ENCODE measurements at places on chromosomes 4 and X.

GRCh38 chrX:132483488-132483887 lies 5.3 kb downstream of the MBNL3 start:
- no peak for DNase-seq

DNA sequence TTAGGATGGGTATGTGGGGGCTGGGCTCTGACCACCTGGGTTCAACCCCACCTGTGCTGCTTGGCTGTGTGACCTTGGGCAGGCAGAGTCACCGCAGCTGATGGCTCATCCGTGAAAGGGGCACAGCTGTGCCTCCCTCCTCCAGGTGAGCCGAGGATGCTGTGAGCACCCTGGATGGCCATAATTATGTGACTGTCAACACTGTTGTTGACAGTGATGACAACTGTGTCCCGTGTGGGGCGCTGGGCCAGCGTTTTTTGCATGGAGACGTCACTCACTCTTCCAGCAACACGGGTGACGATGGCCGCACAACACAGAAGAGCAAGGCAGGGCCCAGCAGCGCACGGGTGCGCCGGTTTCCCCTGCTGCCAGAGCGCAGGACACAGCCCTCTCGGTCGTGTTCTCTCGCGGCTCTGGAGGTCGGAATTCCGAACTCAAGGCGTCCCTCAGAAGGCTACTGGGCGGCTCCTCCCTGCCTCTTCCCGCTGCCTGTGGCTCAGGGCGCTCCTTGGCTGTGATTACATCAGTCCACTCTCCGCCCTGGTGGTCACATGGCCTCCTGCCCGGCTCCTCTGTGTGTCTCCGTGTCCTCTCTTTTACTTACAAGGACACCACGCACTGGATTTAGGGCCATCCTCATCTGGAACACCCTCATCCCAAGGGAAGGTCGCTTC lies 1.3 kb downstream of the SH3TC1 start:
- peak; percentile 62 for DNase-seq

DNA sequence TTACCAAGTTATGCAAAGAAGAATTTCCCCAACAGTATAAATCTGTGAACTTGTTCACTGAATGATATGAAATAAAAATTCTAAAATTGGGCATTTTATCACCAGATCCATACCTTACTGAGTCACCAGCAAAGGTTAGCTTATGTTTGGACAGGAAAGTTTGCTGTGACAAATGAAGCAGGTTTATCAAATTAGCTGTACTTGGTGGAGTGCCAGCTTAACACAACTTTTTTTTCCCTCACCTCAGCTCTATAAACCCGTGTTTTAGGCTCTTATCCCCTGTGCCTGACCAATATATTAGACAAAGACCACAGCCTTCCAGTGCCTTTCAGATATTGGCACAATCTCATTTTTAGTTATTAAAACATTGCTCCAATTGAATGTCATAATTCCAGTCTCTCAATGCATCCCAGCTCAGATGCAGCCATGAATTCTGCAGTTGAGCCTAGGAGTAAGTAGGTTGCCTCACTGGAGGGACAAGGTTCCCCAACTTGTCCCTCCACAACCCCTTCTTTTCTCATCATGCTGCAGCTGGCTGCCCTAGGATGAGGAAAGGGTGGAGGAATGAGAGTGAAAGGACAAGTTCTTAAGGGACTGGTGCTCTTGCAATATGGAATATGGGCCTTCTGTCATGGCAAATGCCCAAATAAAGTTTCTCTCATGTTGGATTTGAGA lies 27.0 kb upstream of the PDGFC start:
- peak; percentile 10 for DNase-seq

DNA sequence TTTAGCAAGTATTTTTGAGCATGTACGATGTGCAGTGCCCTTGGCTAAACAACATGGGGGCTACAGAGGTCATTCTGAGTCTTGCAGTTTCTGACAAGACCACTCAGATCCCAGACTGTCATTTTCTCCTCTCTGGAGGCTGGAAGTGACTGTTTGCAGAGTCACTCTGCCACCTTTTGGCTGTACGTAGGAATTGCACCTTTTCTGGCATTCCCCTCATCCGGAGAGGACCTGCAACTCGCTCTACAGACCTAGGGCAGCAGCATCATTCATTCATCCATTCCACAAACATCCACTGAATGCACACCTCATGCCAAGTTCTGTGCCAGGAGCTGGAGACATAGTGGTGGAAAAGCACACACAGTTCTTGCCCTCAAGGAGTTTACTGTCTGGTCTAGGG lies 160.4 kb upstream of the GPR101 start:
- DNase-seq, result peak; percentile 1

DNA sequence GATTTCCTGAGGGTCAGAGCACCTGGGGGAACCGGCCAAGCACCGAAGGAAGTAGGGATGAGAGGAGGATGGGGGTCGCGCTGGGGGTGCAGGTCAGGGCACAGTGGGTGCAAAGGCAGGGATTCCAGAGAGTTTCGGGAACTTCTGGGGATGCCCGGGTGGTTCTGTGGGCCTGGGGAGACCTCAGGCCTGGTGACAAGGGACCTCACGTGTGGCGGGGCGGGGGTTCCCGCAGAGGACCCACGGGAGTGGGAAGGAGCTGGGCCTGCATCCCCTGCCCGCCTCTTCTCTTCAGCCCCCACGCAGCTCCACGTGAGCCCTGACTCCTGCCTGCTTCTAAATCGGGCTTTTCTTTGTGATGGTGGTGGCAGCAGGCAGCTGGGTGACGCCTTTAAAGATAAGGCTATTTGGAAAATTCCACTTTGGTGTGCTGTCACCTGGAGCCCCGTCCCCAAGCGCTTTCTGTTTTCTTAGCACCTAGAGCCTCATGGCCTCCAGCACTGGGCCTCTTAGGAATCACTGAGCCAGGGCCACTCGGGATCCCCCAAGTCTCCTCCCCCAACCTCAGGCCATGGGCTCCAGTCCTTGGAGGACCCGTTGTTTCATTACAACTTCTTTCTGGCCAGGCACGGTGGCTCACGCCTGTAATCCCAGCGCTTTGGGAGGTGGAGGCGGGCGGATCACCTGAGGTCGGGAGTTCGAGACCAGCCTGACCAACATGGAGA lies 7.1 kb upstream of the TBC1D14 start:
- DNase-seq, result no peak

DNA sequence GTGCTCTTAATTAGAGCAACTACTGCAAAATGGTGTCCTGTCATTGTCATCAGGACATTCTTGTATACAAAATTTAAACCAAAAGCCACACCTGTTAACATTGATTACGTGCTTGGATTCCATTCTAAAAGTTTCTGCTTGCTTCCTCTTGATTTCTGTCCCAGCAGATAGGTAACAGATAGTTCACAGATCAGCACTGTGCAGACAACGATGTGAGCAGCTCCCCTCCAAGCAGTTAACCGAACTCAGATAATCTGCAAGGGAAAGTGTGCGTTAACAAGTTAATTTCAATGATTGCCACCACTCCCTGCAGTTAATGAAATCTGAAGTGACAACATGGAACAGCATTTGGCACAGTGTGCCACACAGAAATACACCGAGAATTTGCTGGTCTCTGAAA lies 54.4 kb upstream of the RELL1 start:
- DNase-seq, result no peak

DNA sequence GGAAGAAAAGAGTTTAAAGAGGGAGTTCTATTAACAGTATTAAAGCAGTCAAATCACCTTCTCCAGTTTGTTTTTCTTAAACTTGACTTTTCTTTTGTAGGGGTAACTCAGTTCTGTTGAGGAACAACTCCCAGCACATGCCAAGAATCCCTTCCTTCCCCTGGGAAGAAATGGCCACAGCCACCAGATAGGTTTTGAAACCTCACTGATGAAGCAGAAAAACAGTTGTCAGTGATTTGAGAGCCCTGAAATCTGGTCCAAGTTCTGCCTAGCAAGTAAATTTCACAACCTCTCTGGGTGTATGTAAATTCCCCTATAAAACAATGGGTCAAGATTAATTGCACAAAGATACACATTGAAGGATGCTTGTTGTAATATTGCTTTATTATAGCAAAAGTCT lies 167.1 kb downstream of the DHX15 start:
- peak; percentile 46 for DNase-seq

DNA sequence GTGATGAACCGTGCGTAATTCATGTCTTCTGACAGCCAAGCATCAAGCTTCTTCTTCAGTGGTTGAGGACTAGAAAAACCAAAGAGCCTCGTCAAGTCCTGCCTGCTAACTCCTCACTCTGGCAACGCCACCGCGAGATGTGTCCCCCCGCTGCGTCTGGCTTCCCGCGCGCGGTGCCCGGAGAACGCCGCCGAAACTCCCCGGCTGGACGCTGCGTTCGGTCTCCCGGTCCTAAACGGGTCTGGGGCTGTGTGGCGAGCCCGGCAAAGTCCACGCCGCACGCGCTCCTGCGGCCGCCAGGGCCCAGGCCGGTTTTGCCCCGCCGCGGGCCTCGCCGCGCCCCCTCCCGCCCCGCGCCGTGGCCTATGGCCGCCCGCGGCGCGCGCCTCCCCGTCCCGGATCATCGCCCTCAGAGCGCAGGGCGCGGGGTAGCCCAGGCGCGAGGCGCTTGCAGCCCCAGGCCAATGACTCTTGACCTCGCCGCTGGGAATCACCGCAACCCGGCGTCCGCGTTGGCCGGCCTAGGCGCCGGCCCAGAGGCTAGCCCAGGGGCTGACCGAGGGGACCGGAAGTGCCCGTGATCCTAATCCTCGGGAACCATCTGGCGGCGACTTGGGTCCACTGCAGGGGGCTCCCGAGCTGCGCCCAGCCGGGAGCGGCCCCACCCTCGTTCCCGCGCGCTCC lies at the start of gene AADAT:
AADAT (minus strand) TSS at position 289 of the 684 bp plus-strand sequence; CDS start at position 23, 266 bp downstream.
- DNase-seq, result peak; percentile 81

DNA sequence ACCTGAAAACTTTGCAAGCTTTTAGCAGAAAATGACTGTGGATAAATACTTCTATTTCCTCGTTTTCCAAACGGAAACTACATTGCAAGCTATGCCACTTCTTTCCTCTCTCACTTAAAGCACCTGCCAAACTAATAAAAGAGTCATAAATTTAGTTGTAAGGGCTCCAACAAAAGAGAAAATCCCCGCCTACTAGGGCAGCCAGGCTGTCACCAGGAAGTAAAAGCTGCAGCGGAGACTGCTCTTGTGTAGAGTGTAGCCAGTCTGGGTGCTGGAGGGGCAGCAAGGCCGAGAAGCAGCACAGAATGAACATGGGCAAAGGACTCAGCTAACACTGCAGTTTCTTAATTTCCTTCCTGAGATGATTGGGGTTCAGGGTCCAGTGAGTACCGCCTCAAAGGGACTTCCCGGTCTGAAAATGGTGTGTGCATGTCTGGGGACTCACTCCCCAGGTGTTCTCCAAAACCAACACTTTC lies 89.3 kb upstream of the MAML3 start:
- DNase-seq, result no peak

- no peak for DNase-seq
These were observed 36.3 kb upstream of the KDR start for GRCh38 chr4:55161739-55162138.

DNA sequence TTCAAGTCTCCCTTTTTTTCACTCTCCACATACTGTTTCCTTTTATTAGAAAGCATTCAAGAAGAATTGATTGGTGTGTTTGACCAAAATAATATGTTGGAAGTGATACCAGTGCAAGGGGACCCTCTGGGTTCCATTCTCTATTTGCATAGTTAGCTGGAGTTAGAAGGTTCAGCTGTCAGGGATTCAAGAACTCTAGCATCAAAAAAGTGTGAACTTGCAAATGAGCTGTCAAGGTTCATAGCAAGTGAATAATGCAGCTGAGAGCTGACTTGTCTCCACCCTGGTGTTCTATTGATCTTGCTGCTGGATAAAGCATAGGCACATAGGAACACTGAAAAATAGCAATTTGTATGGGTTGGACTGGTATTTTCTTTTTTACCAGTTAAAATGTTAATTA lies 73.2 kb downstream of the SORBS2 start:
- DNase-seq, result no peak

DNA sequence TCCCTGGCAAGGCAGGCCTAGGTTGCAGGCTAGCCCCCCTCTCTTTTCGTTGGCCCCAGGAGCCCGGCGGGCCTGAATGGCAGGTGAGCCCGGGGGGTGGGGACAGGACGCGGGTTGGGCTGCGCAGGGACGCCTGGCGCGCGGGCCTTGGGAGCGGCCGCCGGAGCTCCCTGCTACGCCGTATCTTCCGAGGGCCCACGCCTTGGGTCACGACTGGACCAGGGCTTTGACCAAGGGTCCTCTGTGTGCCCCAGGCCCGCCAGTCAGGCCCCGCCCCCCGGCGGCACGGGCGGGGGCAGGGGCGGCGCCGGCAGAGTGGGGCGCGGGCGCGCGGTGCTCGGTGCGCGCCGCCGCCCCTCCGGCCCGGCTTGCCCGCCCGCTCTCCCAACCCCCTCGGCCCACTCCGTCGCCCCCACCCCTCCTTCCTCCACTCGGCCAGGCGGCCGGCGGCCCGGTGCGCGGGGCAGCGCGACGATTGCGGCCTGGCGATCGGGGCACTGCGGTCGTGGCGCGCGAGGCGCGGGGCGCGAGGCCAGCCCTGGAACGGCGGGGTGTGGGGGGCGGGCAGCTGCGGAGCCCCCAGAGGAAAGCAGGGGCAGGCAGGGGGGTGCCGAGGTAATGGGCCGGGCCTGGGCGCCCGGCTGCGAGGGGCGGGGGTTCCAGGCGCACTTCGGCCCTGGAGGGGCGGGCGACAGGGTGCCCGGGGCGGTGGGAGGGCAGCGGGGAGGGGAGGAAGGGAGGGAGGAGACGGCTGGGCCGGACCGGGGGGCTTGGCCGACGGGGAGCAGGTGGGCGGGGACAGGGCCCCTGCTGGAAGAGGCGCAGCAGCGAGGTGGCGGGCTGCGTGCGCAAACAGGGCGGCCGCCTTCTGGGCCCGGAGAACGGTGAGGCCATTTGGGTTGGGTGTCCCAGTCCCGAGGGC lies at the start of gene PRRG3:
PRRG3 (plus strand) TSS at position 798 of the 922 bp plus-strand sequence. CDS start 3,357 bp downstream, outside the sequence.
- no peak for DNase-seq

DNA sequence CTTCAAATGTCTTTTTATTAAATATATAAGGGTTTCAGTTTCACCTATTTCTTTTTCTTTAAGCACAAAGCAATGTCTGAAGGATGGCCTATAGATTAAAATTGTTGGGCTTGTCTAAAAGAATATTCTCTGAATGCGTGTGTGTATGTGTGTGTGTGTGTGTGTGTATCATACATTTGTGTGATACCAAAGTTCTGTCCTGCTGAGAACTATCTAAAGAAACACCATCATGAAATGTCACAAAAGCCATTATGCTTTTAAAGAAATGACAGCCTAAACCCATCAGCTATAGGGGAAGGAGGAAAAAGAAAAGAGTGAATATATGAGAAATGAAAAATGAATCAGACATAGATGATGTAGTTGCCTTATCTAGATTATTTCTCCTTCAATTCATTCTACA lies 1501.5 kb upstream of the TENM3 start:
- no peak for DNase-seq

DNA sequence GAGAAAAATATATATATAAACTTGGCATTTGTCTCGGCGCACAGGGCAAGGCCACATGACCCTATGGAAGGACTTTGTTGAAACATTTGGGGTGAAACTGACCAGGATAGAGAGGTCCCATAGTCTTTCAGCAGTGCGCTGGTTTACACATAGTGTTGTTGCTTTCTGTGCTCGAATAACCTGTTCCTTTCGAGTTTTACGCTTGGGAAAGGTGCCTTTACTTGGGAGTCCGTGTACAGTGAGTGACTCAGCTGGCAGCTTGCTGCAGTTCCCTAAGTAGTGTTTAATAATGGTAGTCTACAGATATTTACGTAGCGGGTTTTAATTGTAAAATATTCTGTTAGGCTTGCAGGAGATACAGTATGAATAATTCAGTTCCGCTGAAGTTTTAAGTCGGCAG lies 578 bp downstream of the APOOL start:
- DNase-seq, result peak; percentile 38
